ENCODE measurements at places on chromosomes 6 and 20.

DNA sequence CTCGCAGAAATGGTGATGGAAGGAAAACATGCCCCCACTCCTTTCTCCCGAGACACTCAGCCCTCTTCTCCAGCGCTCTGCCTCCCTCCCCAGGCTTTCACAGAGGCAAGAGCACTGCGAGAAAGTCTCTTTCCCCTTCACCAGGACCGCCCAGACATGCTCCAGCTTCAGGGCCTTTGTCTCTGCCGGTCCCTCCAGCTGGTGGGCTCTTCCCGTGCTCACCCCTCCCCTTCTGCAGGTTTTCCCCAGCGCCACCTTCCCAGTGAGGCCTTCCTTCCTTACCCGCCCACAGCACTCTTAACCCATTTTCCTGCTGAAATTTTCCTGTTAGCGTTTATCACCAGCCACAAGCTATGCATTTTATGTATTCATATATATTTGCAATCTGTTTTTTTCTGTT is 86.2 kb downstream of the TFAP2C start:
- no peak for DNase-seq

- no peak for DNase-seq
Observed at GRCh38 chr20:5656126-5656525, 94.1 kb upstream of the SHLD1 start.

DNA sequence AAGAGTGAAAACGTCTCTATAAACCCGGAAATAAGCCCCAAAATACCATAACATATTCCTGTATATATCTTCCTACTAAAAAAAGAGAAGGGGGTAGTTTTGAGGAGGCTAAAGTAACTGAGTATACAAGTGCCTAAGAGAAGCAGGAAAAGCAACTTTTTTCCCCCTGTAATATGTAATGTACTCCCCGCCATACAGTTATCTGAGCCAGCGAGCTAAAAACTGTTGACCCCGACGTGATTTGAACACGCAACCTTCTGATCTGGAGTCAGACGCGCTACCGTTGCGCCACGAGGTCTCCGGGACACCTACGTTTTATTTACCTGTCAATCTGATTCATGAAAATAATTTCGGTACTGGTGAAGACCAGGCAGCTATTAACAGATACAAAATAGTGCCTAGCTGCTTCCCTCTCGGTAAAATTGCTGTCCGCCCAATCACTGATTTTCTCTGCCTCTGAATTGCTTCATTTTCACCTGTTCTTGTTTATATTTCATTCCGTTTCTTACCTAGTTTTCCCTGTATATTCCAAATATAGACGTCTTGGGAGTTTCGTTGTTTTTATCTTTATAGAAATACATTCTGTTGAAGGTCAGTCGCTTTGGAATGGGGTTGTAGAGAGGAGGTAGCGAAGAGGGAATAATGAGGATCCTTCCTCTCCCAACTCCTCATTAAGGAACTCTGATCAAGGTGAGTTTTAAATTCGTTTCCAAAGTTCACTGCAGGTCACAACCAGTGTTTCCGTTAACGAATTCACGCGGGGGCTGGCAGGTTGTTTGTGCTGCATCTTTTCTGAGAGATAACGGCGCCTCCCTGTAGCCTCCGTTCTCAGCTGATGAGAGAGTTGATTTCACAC is 33.6 kb upstream of the BTN3A2 start:
- DNase-seq, result no peak

GRCh38 chr6:119653329-119653728 is 303.8 kb upstream of the MAN1A1 start:
- no peak for DNase-seq

- DNase-seq, result no peak
Observed at GRCh38 chr6:126631363-126631762, 291.4 kb downstream of the CENPW start.
